Left ventricle myocardium superior (tissue), 1 donor: ENCODE measurements at places on chromosomes 2 and 18.

DNA sequence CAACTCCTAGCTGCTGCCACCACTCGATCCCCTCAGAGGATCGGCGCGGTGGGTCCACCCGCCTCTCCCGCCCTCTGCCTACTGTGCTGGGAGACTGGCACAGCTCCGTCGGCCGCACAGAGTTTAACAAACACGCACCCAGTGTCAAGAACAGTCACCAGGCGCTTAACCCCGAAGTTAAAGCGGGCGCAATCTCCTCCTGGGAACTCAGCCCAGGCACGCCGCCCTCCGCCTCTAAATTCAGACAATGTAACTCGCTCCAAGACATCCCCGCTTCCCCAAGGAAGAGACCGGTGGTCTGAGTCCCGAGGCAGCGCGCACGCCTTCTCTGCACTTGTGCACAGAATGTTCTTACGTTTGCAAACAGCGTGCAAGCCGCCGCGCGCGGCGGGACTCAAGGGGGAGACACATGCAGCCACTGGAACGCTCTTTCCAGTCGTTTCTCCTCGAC, 533 bp downstream of the CXCR4 start:
- peak; percentile 68 for DNase-seq

DNA sequence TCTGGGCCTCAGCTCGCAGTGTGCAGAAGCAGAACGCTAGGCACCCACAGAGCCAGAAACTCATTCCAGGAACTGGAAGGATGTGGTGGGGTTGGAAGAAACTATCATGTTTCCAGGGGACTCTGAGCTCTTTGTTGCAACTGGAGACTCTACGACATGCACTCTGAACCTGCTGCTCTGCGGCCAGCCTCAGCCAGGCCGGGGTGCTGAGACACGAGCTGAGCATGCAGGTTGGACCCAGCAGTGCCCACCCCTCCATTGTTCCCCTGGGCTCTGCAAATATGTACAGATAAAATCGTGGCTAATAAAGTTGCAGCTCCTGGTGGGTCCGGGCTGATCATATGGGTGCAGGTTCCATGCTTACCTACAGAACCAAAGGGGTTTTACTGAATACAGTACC, 37.6 kb upstream of the ARL4C start:
- DNase-seq, result no peak

- DNase-seq, result no peak
Measured at GRCh38 chr2:170680172-170680941, 34.8 kb upstream of the SP5 start.

DNA sequence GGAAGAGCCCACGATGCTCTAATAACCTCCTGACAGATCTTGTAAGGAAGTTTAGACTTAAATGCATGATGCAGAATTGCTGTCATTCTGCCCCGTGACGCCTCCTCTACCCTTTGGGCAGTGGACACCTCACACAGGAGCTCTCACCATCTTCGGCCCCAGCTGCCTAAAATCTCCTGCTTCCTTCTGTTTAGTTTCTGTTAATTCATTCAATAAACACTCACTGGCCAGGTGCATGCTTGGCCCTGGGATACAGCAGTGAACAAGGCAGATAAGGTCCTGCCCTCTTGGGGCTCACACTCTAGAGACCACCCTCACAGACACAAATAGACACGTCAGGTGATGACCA, 81.1 kb downstream of the SEPTIN10 start:
- DNase-seq, result no peak

DNA sequence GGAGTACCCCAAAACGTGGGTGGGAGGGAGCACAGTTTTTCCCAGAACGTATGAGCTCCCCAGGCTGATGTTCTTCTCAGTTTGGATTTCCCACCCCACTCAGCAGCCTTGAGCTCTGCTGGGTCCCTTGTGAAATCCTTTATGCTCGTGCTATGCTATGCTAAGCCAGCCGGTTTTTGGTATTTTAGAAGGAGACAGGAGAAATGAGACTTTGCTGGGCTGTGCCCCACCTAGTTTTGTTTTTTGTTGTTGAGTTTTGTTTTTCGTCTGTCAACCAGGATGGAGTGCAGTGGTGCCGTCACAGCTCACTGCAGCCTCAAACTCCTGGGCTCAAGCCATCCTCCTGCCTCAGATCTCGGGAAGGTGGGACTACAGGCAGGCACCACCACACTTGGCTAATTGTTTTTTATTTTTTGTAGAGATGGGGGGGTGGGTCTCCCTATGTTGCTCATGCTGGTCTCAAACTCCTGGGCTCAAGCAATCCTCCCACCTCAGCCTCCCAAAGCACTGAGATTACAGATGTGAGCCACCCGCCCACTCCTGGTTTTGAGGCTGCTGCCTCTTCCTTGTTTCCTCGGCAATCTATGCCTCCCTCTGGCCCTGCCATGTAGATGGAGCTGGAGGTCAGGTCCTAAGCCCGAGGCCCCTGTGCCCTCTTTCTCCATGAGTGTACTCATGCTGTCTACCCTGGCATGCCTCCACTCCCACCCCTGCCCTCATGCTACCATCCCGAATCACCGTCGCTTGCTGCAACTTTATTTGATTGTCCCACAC, 17.5 kb upstream of the MGAT4A start:
- no peak for DNase-seq

DNA sequence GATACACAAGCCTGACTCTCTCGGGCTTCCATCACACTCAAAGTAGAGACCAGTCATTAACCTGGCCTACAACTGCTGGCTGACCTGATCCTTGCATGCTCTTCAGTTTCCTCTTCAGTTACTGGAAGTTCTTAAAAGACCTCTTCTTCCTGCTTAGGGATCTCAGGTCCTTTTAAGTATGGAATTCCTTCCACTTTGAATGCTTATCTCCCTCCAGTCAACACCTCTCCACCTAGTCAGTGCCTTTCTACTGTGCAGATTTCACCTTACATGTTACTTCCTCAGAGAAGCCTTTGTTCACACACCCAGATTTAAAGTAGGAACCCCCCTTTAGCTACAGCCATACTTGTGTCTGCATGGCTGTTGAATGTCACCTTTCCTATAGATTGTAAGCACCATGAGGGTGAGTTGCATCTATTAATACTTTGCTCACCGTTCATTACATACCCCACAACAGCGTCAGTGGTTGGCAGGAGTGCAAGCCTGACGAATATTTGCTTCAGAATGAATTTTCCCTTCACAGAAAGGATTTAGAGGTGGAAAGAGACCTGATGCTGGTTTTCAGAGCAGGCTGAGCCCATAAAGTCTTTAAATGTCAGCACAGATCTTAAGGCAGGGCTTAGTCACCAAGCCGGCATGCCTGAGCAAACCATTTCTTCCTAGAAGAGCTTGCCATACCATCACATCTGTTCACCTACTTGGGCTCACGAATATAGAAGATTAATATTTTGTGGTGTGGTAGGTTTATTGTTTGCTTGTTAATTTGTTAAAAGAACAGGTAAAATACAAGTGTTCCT, 90.1 kb downstream of the ACVR1 start:
- DNase-seq, result no peak

GRCh38 chr2:172640389-172640788, 84.5 kb downstream of the PDK1 start:
- DNase-seq, result no peak

- DNase-seq, result no peak
Measured at GRCh38 chr2:127320586-127321275, 26.8 kb upstream of the ERCC3 start.

GRCh38 chr2:186572705-186573104, 17.2 kb upstream of the ITGAV start:
- no peak for DNase-seq

DNA sequence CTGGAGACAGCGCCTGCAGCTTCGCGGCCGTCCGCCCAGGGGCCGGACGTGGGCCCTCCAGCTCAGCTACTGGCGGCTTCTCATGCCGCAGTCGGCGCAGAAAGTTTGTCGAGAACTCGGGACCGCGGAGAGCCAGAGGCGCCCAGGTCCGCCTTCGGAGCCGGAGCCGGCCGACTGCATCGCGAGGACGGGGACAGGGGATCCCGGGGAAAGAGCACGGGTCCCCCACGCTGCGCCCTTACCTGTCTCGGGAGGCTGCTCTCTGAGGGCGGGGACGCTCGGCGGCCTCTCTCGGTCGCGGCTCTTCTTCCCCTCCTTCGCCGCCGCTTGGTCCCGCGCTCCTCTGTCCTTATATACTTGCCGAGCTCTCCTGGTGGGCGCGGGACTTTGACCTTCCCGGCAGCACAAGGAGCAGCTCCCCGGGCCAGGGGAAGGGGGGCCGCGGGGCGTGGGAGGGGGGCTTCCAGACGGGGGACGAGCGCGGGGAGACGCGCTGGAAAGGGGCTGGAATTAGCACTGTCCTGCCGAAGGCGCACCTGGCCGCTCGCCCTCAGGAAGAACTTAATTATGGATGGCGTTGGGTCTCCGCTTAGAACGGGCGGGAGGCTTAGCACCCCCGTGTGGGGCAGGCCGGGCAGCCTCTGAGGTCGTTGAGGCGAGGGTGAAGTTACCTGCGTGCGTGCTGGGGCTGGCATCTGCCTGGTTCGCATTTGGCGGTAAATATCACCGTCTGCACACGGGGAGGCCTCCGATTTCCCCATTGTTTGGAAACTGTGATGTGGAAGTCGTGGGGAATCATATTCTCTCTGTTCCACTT, at the start of gene POMC:
TSS of gene POMC (minus strand) at position 325 of the 817 bp plus-strand sequence. CDS start 3,808 bp downstream, outside the sequence.
- peak; percentile 48 for DNase-seq

DNA sequence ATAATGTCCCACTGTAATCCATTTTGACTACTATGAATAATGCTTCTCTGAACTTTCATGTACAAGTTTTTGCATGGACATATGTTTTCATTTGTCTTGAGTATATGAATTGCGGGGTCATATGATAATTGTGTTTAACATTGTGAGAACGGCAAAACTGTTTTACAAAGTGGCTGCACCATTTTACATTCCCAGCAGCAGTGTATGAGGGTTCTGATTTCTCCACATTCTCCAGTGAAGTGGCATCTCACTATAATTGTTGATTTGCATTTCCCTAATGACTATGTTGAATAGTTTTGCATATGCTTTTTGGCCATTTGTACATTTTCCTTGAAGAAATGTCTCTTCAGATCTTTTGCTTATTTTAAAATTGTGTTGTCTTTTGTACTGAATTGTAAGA, 20.1 kb downstream of the NCOA1 start:
- DNase-seq, result no peak

DNA sequence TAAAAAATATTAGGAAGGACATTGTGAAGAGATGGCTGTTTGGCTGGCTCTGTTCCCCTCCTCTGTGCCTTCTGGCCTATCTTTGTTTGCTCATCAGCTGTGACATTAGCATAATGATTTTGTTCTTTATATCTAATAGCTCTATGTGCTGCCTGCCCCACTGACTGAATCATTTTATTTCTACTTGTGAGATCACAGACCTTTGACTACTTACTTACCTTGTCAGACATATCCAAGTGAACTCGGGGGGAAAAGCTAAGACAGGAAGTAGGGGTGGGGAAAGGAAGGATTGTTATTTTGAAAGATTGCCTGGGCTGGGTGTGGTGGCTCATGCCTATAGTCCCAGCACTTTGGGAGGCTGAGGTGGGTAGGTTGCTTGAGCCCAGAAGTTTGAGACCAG, 104.2 kb downstream of the ASAP2 start:
- no peak for DNase-seq

DNA sequence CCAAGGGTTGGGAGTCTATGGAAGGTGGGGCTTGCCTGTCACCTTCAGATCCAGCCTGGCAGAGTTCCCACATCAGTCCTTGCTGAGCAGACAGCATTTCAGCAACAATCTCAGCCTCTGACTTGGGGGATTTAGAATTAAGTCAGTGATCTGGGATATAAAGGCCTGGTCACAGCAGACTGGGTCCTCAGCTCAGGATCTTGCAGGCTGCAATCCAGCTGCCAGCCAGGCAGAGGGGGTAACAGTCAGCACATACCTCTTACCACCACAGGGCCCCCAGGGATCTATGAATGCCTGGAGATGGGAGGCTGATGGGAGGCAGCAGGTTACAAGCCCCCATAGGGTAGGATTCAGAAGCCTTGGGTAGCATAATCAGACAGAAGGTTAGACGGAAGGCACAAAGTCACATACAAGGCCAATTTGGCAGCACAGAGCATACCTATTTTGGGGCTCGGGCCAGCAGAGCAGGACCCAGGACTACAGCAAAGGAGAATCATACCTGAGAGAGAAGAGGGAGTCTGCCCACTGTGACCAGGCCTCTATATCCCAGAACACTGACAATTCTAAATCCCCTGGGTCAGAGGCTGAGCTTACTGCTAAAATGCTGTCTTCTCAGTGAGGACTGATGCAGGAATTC, 163.5 kb downstream of the MTCL1 start:
- DNase-seq, result no peak

DNA sequence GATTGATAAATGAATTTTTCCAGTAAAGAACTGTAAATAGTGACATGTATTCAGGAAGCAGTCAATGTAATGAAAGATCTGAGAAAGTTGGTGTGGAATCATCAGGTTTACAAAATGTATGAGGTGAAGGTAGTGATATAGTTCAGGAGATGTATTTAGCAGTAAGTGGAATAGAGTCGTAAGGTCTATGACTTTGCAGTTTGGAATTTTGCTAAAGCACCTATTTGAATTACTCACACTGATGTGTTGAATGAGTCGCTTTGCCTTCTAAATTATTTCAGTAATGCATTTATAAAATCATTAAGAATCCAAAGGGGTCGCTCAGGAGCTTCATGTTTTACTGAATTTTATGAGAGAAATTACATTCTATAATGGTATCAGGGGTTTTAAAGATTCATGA, 713.7 kb downstream of the DSC3 start:
- no peak for DNase-seq

- no peak for DNase-seq
Measured at GRCh38 chr2:105610576-105611332, 134.0 kb upstream of the NCK2 start.

GRCh38 chr18:68925268-68925667, 127.4 kb downstream of the CCDC102B start:
- no peak for DNase-seq

DNA sequence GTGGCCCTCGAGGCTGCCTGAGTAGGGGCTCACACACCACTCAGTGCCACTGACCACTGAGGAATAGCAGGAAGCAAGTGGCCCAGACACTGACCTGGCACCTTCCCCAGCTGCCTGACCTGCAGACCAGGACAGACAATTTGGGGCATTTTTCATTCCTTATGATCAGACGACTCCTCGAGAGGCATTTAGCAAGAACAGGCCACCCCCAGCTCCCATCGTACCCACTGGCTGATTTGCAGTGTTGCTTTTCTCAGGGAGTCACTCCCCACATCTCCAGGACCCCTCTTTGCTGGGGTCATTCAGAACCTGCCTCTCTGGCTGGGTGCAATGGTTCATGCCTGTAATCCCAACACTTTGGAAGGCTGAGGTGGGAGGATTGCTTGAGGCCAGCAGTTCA, 185.7 kb downstream of the HAUS1 start:
- DNase-seq, result no peak

DNA sequence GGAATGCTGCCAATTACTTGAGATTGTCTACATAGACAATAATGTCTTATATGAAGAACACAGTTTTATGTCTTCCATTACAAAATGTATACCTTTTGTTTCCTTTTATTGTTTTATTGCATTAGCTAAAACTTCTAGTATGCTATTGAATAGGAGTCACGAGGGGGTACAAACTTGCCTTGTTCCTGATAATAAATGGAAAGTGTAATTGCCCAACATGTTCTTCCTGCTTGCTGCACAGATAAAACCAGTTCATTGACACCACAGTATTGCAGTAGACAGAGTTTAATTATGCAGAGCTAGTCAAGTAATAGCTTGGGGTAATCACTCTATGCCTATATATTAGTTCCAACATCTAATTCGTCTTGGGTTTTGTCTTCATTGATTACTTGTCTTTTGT, 1276.2 kb upstream of the NRXN1 start:
- DNase-seq, result no peak
